ENCODE measurements at places on chromosomes 5 and 9.
A peak's percentile ranks its signal among the peaks of the same experiment; 100 is the strongest.

DNA sequence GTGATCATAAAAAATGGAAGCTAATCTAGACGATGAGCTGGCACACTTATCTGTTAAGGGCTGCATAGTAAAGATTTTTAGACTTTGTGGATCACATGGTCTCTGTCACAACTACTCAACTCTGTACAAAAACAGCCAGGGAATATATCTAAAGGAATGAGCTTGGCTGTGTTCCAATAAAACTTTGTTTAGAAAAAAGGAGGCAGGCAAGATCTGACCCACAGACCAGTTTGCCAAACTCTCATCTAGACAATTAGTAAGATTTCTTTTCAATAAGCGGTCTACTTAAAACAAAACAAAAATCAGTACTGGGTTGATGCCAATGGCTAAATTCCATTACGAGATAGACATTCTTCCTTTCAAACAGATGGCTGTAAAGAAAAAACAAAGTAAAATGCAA lies 53.0 kb upstream of the RETREG1 start:
- no peak for DNase-seq

DNA sequence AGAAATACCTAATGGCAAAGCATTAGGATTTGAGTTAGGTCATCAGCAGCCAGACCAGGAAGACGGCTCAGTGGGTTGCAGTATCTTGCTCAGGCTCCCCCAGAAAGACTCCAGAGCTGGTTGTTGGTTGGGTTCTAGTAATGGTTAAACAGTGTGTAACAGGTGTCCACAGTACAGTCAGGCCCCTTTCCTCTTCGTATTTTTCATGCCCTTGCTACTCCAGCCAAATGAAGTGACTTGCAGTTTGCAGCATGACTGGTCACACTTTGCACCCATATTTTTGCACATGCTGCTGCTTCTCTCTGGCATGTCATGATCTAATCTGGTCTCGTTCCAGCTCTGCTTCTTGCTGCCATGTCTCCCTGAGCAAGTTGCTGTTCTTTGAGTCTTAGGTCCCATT lies 60.6 kb upstream of the TRPC7 start:
- DNase-seq = no peak

- DNase-seq = no peak
Observed at GRCh38 chr9:36116593-36116992, 19.9 kb upstream of the GLIPR2 start.

- DNase-seq = no peak
Observed at GRCh38 chr9:11559001-11559776, 946.4 kb upstream of the PTPRD start.

GRCh38 chr5:81786991-81787390 lies 36.1 kb upstream of the SSBP2 start:
- no peak for DNase-seq

- DNase-seq = peak; percentile 53
Observed at GRCh38 chr9:92146610-92147009, 31.4 kb upstream of the SPTLC1 start.

DNA sequence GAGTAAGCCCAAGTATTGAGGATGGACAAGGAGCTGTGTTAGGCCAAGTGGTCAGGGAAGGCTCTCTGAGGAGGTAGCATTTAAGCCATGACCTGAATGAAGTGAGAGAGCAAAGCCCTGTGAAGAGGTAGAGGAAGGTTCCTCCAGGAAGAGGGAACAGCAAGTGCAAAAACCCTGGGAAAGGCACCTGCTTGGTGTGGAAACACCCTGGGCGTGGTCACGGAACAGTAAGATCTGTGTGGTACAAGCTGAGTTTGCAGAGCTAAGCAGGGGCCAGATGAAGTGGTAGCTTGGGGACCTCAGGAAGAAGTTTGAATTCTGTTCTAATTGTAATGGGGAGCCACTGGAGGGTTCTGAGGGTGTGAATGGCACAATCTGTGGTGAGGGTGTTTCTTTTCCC lies 310.2 kb downstream of the ARHGAP26 start:
- no peak for DNase-seq

DNA sequence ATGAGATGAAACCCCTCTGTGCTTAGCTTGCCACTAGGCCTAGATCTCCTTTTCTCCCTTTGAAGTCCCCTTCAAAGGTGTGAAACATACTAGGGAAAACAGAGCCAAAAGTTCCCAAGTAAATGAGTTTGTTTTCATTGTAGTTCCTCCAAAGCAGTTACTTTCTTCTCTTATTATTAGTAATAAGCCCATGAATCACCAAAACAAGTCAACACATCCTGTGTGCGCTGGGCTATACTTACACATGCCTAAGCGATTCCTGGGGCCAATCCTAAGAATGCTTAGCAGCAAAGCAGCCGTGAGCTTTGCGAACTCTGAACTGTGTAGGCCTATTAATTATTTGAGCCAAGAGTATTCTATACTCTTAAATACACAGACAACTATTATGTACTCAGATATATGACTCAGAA lies 7.6 kb downstream of the ENC1 start:
- DNase-seq = peak; percentile 64

DNA sequence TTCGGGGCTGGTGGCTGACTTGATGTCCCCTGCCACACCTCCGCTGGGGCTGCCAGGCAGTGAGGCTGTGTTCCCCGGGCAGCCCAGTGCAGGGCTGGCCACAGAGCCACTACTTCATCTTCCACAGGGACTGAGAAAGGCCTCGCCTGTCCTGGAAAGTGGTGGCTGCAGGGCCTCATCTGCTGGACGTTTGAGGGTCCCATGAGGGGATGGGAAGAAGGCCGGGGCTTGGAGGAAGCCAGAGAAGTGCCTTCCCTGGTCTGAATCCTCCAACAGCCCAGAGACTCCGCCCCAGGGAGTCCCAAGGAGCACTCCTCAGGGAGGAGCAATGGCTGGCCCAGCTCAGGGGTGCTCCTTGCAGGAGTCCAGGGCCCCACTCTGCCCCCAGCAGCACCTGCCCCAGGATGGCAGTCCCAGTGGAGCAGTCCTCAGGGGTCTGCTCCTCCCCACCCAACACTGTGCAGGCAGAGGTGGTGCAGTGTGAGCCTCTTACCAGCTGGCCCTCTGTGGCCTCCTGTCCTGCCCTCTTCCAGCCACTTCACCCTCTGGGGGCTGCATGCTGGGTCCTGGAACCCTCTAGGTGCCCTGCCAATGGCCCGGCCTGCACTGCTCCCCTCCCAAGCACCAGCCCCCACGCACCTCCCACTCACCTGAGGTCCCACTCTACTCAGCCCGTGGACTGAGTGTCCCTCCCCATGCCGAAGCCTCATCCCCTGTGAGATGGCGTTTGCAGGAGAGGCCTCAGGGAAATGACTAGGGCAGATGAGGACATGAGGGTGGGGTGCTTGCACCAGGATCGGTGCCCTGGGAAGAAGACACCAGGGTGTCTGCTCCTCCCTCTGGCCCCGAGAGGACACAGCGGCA lies 47.3 kb upstream of the COL5A1 start:
- DNase-seq = no peak

GRCh38 chr5:67887748-67888161 lies 327.8 kb upstream of the PIK3R1 start:
- no peak for DNase-seq

DNA sequence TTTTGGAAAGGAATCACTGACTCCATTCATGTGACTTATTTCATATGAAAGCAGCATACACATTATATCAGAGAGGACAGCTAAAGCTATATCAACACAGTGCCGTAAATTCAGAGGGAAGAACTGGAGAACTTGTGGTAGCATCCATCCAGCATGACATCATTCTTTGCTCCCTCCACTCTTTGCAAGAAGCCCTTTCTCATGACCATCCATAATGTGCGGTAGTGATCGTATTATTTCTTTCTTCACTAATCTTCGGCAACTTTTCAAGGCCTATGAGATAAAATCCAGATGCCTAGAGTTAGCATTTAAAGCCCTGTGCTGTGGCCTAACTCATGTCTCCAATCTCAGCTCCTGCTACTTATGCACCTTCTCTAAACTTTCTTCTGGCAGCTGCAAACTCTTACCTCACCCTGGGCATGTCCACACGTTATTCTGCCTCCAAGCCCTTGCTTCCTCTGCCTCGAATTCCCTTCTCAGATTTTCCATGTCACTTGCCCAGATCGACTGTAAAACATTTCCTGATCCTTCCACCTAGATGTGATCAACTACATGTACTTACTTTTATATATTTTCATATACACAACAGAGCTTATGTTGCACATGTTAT lies 307.3 kb upstream of the SGCD start:
- no peak for DNase-seq

GRCh38 chr9:131590907-131591844 lies 45.9 kb downstream of the PRRT1B start:
- DNase-seq = peak; percentile 94

DNA sequence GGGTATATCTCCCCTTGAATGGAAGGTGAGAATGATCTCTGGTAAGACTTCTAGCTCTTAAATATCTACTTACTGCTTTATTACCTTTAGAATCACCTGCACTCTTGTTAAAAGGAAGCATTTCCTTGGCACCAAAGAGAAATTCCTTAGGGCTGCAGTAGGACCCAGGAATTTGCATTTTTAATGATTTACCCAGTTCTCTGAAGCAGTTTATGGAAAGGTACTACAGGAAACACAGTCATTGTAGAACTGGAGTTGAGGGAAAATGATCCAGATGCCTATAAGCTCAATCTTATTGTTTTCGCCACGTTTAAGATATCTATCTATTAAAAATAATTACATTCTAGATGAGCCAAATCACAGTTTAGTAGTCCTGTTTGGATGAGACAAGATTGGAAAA lies 9.5 kb upstream of the C9 start:
- DNase-seq = no peak

- DNase-seq = no peak
Observed at GRCh38 chr5:158422653-158423515, 563.9 kb upstream of the CLINT1 start.

GRCh38 chr9:114834386-114834785 lies 28.5 kb upstream of the TNFSF15 start:
- DNase-seq = no peak

DNA sequence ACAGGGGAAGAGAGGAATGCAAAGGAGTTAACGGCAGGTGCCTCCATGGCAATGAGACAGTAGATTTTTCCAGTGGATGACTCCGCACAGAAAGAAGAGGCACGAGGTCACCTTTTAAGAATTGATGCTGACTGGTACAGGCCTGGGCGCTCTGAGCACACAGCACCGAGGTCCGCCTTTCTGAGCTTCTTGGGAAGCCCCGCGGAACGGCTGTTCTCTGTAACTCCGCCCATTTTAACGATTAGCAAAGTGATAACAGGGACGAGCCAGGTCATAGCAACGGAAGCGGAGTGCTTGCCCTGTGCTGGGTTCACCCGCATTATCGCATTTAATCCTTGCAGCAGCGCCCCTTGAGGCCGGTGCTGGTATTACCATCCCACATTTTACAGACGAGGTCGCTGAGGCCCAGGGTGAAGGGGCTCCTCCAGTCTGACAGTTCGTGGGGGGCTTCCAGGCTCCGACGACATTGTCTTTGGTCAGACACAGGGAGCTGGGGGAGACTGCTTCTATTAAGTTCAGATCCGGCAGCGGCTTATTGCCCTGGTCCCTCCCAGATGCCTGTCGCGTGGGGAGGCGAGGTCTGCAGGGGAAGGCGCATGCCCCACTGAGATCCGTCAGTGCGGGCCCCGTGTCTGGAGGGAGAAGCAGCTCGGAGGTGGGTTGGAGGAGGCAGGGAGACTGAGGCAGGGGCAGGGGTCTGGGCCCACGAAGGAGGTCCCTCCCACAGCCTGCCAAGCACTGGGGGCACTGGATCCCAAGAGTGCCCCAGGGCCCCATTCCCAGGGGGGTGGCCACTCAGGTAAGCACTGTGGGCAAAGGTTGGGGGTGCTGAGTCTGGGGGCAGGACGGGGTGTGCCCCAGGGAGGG lies 22.3 kb upstream of the HMCN2 start:
- DNase-seq = peak; percentile 95

DNA sequence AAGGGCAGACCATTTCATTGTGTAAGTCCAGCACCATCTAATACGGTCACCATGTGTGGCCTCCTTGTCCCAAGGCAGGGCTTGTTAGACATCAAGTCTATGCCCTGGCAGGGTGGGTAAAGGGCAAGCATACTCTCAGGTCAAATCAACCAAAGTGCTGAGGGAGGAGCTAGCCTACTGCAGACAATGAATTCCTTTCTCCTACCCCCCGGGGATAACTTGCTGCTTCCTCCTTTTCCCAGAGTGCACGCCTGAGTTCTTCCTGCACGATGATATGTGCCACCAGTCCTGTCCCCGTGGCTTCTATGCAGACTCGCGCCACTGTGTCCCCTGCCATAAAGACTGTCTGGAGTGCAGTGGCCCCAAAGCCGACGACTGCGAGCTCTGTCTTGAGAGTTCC lies 71.4 kb downstream of the RFK start:
- no peak for DNase-seq

DNA sequence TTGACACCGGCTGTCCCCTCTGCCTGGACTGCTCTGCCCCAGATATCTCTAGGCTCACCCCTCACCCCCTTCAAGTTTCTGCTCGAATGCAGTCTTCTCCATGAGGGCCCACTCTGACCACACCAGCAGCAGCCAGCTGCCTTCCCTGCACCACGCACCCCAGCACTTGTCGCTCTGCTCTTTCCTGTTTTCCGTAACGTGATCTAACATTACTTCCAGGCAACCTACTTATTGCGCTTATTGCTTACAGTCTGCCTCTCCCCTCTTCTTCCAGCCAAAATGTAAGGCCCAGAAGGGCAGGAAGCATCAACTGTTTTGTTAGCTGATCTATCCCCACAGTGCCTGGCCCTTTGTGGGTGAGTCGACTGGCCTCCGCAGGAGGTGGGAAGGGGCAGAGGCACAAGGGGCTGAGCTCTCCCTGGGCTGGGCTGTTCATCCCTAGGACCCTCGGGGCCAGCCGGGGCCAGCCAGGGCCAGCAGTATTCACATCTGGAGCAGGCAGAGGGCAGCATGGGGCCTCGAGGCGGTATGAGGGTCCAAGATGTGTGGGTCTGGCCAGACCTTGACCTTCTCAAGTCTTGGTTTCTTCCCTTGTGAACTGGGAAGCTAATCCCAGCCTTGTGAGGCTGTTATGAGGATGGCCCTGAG lies 11.6 kb upstream of the DBN1 start:
- no peak for DNase-seq

DNA sequence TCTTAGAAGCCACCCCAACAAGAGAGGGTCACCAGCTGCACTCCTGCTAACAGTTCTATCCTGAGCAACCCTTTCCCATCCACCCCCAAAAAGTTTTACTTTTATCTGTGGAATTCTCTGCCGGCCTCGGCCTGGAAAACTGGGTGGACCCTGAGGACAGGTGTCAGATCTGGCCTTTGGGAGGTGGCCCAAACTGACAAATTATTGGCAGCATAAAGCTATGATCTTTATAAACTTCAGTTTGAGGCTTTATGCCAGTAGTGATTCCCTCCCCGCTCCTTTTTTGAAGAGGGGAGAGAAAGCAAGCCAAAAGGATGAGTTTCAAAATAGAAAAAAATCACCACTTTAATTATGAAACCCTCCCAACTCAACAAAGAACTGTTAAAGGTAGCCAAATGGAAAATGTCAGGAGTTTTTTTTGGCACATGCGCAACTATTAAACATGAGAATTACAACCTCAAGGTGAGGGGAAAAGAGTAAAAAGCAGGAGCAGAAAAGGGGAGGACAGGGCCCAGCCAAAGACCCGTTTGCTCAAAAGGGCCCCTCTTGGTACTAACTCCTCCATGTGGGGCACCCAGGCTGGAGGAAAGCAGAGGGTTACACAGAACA lies 49.4 kb downstream of the FBXW11 start:
- no peak for DNase-seq
